ENCODE measurements at places on chromosomes 6 and 20.

GRCh38 chr6:37272834-37273566 lies 15.1 kb upstream of the TMEM217 start:
- no peak for DNase-seq

GRCh38 chr6:53309901-53310300 lies 38.8 kb downstream of the ELOVL5 start:
- no peak for DNase-seq

- DNase-seq, result no peak
Measured at GRCh38 chr6:23696992-23697391, 429.0 kb upstream of the NRSN1 start.

DNA sequence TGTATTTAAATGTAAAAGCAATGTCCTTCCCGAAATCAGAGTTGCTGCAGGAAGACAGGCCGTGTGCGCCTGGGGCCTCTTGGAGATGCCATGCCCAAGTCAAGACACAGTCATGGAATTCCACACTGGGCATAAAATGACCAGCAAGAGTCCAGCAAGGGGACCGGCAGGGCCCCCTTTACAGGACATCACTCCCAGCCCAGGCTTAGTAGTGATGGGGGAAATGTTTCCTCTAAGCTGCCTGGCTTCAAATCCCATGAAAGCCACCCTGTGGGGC lies 1.9 kb upstream of the PPP1R3G start:
- no peak for DNase-seq

DNA sequence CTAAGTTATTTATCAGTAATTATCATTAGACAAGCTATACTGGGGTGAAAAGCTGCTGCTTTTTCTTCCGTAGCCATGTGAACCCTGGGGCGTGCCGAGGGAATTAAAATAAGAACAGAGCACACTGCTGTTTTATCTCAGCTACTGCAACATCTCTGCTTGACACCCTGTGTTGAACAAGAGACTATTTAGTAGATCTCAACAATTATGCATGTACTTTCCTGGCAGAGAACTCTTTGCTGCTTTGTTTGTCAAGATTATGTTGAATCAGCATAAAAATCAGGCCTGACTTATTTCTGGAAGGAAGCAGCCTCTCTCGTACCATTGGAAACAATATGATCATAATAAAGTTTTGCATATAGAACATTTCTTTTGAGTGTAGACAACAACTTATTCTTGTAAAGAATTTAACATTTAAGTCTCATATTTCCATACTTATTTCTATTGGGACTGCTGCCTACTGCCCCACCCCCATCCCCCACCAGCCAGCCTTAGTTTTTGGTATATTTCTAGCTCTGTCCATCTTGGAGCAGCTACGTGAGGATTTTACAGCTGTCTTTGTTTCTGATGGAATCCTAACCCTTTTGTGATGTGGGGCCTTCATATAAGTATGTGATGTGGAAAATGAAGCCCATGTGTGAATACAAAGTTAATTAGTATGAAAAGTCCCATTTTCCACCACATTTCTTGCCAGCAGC lies 1011.4 kb downstream of the KIF16B start:
- DNase-seq, result no peak

DNA sequence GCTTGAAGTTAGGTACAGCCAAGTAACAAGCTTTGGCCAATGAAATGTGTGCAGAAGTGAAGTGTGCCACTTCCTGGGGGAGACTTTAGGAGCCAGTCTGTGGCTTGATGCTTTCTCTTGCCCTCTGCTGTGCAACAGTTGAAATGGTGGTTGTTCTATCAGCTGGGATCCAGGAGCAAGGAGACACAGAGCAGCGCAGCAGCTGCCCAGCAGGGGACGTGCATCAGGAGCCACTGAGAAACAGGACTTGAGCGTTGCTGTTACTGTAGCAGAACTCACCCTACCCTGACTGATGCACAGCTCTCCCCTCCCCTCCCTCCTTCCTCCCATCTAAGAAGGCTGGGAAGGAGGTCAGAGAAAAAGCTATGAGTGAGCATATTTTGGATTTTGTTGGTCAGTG lies 18.9 kb upstream of the CCN5 start:
- no peak for DNase-seq

DNA sequence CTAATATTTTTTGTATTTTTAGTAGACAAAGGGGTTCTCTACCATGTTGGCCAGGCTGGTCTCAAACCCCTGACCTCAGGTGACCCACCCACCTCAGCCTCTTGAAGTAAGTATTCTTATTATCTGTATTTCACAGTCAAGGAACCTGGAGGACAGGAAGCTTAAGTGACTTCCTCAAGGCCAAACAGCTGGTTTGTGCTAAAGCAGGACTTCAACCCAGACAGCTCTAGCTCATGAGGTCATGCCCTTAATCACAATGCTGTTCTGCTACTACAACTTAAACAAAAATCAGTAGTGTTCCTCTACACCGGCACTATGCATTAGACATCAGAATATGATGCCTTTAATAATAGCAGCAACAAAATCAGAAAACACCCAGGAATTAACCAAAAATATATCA lies 168.9 kb downstream of the ADGB start:
- no peak for DNase-seq

GRCh38 chr6:55082021-55082420 lies 92.3 kb upstream of the HCRTR2 start:
- no peak for DNase-seq

- DNase-seq, result no peak
Measured at GRCh38 chr6:6494677-6495076, 93.8 kb upstream of the LY86 start.

GRCh38 chr6:105677671-105678475 lies 275.0 kb upstream of the PREP start:
- DNase-seq, result no peak

DNA sequence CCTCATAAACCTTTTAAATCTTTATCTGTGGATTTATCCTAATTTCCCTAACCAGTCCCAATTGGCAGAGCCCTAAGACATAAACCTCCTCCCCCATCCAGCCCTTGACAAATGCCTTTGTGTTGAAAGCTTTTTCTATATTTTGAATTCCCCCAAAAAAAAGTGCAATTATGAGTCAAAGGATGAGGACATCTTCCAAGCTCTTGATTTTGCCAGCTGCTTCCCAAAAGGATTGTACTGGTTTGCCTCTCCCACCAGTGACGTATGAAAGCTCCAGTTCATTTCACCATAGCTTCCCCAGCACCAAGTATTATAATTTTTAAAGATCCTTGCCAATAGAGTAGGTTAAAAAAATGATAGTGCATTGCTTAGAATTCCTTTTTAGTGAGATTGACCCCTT lies 38.9 kb downstream of the SIRPA start:
- DNase-seq, result no peak

DNA sequence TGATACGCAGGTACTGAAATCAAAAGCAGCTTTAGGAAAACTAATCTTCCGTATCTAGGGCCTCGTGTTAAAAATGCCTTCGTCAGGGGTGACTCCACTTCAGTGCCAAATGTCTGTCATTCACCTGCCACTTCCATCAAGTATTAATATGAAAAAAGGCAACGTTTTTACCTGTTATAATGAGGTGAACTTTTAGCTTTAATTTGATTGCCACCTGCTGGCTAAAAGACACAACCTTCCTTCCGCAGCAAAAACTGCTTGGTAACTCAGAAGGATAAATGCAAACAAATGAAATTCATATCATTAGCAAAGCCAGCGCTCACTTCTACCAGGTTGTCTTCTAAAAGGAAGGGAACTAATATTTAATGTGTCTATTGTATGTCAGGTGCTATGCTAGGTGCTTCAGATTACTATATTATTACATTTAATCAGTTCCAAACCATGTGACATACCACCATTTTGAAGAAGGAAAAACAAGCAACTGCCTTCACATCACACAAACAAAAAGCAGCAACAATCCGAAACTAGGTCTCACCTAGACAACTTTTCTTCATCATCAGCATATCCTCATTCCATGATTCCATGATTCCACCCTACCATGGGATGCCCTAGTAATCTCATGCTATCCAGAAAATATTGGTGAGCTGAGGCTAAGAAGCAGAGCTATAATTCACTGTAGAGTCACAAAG lies 20.6 kb upstream of the ARHGAP18 start:
- DNase-seq, result no peak

- no peak for DNase-seq
Measured at GRCh38 chr6:12009876-12010634, 2.1 kb upstream of the HIVEP1 start.

- DNase-seq, result peak; percentile 50
Measured at GRCh38 chr6:31400467-31401289, 2.7 kb upstream of the MICA start.

- DNase-seq, result no peak
Measured at GRCh38 chr6:5511954-5512353, 250.6 kb downstream of the FARS2 start.

DNA sequence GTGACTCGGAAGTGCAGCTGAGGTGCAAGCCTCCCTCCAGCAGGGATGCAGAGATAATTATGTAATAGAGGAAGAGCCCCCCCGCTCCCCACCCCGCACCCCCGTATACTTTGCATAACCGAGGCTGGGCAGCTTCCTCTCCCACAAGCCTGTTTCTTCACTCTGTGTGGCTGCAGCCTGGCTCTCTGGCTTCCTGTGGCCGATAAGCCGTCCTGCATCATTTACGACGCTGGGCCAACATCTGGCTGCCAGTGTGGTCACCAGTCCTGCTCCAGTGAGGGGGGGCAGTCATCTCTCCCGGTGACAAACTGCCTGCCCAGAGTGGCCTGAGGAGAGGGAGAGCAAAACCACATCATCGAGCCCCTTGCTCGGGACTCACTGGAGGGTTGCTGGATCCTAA lies 59.2 kb downstream of the RBM38 start:
- DNase-seq, result no peak

- DNase-seq, result no peak
Measured at GRCh38 chr20:10022625-10023024, 12.2 kb upstream of the ANKEF1 start.

DNA sequence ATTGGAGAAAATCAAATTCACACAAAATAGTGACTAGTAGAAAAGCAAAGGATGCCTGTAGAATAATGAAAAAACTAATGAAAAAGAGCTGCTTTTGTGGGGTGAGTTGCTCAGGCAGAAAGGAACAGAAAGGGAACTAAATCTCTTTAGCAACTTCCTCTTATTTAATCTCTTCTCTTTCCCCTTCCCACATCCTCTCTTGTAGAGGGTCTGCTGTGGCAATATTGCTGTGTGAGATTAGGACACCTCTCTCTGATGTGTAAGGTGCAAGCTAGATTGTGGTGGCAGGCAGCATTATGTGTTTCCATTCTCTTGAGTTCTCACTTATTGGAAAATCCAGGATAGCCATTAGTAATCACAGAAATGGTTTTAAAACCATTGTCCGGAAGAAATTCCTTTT lies 49.7 kb downstream of the SYNE1 start:
- no peak for DNase-seq

GRCh38 chr6:43896329-43897255 lies 126.6 kb downstream of the VEGFA start:
- DNase-seq, result no peak

GRCh38 chr6:148559848-148560433 lies 186.9 kb upstream of the UST start:
- peak; percentile 40 for DNase-seq

DNA sequence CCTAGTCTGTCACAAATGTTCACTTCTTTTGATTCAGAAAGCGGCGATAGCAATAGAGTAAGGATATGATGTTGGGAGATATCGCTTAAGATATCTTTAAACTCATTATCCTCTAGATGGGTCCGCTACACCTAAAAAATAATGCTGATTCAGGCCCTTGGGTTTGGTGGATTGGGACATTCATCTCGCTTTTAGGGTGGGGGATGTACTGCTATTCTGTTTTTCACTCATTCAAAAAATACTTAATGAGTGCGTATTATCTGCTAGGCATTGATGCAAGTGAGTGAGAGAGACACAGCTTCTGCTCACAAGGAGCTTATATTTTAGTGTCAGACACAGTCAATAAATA lies 118.3 kb upstream of the SUPT3H start:
- DNase-seq, result no peak

DNA sequence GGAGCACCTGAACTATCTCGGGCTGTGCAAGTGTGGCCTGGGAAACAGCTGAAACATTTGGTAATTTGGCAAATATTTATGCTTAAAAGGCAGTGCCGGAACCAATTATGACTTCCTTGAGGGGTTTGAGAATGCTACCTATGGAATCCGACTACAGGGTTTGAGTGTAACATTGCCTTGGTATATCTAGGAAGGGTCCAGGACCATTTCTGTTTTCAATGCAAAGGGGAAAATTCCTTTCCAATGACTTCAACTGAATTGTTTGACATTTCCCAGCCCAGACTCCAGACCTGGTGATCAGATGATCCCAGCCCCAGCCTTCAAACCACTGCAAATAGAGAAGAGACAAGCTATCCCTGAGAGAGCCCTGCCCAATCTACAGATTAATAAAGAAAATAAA lies 4.6 kb upstream of the PPP1R3G start:
- no peak for DNase-seq

DNA sequence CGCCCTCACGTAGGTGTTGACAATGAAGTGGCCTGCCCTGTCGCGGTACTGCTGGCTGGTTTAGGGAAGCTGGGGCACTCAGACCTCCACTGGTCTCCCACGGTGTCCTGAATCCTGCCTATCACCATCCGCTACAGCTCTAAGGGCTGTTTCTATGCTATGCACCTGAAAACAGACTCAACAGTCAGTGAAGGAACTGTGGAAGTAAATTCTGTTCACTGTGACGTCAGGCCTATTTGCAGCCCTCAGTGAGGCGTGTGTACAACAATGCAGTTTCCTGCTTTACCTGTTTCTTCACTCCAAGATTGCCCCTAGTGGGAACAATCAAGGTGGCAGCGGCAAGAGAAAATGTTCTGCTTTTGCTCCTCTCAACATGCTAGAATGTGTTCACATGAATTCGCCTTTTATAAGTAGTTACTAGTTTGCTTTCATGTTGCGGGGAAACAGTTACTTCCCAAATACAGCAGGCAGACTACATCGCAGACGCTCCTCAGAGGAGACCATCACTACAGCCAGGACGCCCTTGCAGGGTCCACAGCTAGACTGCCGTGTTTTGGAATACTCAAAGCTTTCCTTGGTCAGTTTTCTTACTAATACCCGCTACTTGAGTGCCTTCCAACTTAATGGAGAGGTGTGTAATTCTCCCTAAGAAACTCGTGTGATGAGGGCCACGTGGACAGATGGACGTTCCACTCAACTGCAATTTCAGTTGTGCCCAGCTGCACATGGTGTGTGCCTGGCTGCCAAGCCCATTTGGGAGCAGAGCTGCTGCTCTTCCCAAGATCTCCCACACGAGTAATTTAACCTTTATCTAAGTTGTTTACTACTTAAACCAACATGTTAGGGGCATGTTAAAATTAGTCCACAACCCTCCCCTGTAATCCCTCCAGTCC lies 25.4 kb downstream of the DIDO1 start:
- DNase-seq, result no peak
